Activated CD4-positive, alpha-beta T cell treated with anti-CD3 and anti-CD28 coated beads, Interleukin-2, amount 10 ng/mL, durations not matched to agents 24 days and 14 days (primary cell): ENCODE measurements at places on chromosomes 16 and 17.

DNA sequence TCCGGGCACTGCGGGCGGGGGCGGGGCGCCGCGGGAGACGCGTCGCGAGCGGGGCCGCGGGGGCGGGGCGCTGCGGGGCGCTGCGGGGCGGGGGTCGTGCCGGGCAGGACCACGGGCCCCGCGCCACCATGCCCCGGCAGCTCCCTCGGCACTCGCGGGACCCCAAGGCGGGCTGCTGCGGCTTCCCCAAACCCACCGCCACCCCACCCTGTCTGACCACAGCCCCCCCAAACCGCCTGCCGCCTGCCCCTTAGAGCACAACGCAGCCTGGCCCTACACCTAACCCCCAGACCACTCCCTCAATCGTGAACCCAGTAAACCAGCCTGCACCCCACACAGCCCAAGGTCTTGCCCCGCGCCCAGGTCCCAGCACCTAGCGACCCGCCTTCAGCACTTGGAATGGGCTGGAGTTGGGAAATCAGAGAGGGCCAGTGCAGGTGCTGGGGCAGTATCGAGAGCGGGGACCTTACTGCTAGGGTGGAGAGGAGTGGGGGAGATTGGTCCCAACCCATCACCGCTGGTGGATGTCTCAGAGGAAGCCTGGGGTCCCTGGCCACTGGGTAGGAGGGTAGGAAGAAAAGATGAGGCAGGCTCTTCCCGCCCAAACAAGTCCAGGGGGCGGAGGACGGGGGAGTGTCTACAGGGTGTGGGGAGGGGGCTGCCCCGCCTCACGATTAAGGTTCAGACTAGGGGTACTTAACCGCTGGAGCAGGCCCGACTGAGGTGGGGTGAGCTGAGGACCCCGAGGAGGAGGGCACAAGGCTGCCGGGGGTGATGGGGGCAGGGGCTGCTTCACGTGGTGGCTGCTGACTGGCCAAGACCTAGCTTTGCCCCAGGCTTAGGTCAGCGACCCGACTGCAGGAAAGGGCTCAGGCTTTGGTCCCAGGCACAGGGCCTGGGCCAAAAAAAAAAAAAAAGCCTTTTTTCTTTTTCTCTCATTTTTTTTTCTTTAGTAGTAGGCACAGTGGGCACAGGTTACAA, 539 bp upstream of the VAMP2 start:
- DNase-seq, result peak; percentile 77

DNA sequence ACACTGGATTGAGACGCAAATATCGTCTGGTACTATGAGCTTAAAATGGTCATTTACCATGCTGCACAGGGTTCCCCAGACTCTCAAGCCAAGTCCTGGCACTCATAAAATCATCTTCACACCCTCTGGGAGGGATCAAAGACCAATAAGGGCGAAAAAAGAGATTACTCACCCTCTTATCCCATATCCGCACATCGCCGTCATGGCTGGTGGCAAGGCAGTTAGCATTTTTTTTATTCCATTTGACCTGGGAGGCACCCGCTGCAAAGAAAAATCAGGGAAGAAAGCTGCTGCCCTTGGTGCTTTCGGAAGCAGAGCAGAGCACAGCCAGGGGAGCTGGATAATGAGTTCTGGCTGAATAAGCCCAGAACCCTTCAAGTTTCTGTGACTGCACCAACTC, 42.4 kb downstream of the WDR59 start:
- no peak for DNase-seq

GRCh38 chr17:74424117-74424516, 7.8 kb upstream of the GPRC5C start:
- no peak for DNase-seq

- no peak for DNase-seq
Measured at GRCh38 chr16:4892361-4893102, 44.4 kb downstream of the PPL start.

DNA sequence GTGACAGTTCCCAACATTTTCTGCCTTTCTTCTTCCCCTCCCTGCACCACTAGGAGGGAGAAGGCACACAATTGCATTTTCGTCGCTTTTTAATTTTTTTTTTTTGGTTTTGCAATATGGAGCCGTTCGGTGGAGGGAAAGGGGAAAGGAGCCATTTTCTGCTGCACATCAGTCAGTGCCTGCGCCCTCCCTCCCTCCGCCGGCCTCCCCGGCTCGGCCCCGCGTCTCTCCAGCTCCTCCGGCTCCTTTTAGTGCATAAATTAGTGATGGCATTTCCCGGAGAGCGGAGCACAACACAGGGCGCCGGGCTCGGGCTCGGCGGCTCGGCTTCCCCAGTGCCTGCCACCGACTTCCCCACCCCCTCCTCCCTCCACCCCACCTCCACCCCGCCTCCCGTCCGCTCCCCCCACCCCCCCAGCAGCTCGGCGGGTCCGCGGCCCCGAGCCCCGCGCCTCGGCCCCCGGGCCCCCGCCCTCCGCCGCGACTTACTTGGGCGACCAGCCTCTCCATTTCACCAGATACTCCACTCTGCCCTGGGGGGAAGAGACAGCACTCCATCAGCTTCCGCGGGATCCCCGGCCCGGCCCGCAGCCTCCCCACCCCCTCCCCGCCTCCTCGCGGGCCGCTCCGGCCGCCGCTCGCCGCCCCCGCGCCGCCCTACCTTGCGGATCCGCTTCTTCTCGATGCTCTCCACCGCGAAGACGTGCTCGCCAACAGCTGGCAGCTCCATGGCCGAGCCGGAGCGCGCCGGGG, 542 bp downstream of the CBX4 start:
- DNase-seq, result peak; percentile 88

DNA sequence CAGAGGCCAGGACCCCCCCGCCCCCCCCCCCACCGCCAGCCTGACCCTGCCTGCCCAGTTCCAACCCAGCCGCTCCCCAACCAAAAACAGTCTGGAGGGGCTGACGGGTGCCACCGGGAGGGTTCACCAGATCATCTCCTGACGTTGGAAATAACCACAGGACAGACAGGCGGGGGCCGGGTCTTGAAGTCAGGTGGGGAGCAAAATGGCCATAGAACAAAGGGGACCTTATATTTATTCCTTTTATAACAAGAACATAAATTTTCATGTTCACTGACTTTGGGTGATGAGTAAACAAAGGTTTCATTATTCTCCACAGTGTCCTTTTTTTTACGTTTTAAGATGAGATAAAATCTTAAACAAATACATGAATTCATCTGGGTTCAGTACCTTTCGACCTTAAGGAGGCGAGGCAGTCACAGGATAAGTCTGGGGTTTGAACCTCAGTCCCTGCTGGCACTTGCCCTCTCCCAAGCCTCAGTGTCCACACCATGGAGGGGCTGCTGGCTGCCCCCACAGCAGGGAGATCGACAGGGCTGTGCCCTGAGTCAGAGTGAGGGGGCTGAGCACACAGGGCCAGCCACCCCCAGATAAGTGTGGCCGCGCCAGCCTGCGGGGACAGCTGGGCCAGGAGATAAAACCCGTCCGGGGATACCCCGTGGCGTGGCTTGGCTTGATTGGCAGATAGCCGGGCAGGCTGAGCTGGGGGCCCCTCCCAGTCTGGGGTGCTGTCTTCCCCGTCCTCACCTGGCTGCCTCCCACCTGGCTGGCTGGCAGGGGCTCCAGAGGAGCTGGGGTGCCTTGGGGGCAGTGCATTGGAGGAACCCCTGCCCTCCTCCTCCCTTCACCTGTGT, 15.0 kb downstream of the SLC7A5 start:
- peak; percentile 66 for DNase-seq

DNA sequence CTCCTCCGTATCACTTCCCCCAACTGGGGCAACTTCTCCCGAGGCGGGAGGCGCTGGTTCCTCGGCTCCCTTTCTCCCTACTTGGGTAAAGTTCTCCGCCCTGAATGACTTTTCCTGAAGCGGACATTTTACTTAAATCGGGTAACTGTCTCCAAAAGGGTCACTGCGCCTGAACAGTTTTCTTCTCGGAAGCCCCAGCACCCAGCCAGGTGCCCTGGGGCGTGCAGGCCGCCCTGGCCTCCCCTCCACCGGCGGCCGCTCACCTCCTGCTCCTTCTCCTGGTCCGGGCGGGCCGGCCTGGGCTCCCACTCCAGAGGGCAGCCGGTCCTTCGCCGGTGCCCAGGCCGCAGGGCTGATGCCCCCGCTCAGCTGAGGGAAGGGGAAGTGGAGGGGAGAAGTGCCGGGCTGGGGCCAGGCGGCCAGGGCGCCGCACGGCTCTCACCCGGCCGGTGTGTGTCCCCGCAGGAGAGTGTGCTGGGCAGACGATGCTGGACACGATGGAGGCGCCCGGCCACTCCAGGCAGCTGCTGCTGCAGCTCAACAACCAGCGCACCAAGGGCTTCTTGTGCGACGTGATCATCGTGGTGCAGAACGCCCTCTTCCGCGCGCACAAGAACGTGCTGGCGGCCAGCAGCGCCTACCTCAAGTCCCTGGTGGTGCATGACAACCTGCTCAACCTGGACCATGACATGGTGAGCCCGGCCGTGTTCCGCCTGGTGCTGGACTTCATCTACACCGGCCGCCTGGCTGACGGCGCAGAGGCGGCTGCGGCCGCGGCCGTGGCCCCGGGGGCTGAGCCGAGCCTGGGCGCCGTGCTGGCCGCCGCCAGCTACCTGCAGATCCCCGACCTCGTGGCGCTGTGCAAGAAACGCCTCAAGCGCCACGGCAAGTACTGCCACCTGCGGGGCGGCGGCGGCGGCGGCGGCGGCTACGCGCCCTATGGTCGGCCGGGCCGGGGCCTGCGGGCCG, 1.6 kb downstream of the HIC1 start:
- peak; percentile 87 for DNase-seq

GRCh38 chr17:58341861-58342475, 10.0 kb downstream of the SUPT4H1 start:
- peak; percentile 68 for DNase-seq

- no peak for DNase-seq
Measured at GRCh38 chr17:34892461-34893249, 68.6 kb downstream of the CCT6B start.

- DNase-seq, result no peak
Measured at GRCh38 chr16:8864480-8865110, 4.2 kb downstream of the CARHSP1 start.

DNA sequence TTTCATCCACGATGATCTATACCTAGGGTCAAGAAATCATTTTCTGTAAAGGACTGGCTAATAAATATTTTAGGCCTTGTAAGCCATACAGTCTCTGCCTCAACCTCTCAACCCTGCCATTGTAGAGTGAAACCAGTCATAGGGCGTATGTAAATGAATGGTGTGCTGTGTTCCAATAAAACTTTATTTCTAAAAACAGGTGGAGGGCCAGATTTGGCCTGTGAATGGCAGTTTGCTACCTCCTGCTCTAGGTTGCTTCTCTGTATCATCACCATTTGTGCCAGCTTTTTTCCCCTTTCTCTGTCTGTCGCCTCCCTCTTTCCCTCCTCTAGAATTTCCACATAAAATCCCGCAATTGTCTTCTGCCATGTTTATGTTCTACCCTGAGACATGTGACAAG, 181.7 kb downstream of the XYLT1 start:
- DNase-seq, result no peak

- DNase-seq, result no peak
Measured at GRCh38 chr16:54180421-54181359, 105.9 kb downstream of the IRX3 start.

DNA sequence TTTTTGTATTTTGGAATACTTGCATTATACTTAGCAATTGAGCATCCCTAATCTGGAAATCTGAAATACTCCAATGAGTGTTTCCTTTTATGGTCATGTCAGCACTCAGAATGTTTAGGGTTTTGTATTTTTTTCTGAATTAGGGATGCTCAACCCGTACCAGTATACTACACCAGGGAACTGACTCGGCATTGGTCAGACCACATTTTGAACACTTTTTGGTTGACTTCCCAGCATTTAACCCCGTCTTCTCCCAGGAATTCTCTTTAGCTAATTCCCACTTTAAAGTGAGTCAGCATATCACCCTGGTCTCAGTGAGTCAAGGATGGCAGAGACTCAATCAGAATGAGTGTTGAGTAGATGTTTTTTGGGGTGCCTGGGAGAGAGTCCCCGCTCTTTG, 177.9 kb downstream of the SPECC1 start:
- DNase-seq, result no peak
